AG20443 (cell line): ENCODE measurements at places on chromosomes 5 and 9.

GRCh38 chr9:69081261-69081660, 45.7 kb downstream of the FXN start:
- no peak for DNase-seq

- no peak for DNase-seq
Measured at GRCh38 chr5:63794296-63794695, 167.9 kb downstream of the HTR1A start.

GRCh38 chr9:114919611-114920010, 10.8 kb downstream of the TNFSF8 start:
- no peak for DNase-seq

DNA sequence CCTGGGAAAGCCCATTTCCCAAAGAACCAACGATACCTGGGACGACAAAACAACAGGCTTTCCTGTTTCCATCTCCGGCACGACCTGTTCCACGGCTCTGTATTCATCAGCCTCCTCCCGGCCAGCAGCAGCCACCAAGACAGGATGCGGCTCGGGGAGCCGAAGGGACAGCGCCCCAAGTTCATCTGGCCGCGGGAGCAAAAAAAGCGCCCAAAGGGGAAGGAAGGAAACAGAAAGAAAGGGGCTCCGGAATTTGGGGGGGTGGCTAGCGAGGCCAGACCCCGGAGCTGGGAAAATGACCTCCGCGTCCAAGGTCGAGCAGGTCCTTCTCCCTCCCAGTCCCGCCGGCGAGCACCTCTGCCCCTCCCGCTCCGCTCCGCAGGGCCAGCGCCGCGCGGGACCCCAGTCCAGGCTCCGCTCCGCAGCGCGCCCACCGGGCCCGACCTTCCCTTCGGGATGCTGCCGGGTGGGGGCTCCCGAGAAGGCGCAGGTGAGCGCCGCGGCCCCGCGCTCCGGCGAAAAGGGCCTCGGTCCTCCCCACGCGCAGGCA, 608 bp downstream of the ELOVL7 start:
- peak; percentile 35 for DNase-seq

GRCh38 chr5:53253421-53253871, 143.9 kb upstream of the MOCS2 start:
- peak; percentile 29 for DNase-seq

DNA sequence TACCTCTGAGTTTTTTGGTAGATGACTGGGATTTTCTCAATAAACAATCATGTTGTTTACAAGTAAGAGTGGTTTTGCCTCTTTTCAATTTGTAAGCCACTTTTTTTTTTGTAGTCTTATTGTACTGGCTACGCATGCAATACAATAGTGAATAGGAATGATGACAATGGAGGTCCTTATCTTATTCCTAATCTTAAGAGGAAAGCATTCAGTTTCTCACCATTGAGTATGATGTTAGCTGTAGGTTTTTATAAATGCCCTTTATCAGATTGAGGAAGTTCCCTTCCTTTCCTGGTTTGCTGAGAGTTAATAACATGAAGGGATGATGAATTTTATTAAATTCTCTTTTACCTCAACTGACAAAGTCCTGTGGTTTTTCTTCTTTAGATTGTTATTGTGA, 155.2 kb downstream of the ADAMTSL1 start:
- DNase-seq, result no peak

DNA sequence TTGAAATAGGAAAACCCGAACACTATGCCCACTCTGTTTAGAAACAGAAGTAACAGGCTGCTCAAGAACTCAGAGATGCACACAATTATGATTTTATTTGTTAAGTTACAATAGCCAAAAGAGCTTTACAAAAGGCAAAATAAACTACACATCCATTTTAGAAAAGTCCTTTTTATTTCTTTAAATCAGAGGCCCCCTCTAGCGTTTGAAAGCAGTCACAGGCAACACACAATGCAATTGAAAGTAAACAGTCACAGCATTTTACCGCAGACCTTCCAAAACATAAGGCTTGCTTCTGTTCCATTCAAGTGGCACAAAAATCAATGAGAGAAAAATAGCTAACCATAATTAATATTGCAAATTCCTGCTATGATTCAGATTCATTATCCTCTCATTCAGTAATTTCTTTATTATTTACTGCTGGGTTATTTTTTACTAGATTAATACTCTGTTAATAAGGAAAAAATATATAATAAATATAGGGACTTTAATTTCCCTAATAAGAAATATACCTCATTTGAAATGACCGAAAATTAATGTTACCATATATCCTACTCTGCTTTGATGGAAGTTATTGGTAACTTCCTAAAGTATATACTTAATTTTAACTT, 78.3 kb downstream of the CEP120 start:
- DNase-seq, result peak; percentile 34

DNA sequence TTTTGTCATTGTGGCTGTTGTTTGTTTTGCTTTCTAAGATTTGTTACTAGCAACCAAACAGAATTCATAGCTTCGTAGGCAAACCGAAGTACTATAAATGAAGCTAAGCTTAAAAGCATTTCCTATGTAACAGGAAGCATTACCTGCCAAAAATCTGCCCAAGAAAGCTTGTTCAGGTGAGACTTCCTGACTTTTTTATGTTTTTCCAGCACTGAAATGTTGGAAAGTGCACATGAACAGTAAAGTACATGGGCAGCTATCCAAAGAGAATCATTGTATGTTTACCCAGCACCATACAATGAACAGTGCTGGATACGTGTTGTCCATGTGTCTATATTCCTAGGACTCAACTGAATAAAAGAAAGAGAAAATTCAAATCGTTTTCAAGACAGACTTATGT, 247.1 kb downstream of the NFIB start:
- DNase-seq, result no peak

DNA sequence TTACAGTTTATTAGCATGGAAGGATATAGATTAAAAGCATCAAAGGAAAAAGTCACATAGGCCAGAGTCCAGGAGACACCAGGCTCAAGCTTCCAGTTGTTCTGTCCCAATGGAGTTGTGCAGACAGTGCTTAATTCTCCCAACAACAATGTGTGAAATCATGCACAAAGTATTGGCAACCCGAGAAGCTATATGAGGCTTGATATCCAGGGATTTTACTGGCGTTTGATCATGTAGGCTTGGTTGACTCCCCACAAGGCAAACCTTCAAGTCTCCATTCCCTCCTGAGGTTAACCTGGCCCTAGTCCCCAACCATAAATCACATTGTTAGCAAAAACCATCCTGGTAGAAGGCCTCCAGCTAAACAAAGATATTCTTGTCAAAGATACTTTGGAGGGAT, 141.5 kb downstream of the ADAMTS19 start:
- no peak for DNase-seq

DNA sequence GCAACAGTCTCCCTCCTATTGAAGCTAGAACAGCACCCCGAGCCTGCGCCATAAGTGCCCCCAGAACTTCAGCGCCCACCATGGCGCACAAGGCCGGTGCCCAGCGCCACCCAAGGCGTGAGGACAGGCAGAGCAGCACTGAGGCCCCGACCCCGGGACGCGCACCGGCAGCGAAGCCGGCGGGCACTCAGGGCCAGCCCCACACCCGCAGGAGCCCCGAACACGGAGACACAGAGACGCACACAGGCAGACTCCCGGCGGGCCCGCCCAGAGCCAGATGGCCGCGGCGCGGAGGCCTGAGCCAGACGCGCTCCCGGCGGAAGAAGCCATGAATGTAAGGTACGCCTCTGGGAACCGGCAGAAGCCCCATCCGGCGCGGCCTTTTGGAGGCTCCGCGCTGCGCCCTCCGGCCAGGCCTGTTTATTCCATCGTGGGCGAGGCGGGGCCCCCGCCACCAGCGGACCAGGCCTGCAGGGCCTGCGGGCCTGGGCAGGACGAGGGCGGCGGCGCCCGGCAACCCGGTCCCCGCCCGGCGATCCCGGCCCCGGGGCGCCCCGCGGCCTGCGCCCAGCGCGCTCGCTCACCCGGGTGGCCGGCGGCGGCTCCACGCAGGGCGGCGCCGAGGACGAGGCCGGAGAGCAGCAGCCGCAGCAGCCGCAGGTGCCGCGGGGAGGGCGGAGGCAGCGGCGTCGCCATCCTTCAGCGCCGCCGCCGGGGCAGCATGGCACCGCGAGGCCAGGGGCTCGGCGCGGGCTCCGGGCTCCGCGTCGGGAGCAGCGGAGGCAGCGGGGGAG, 486 bp downstream of the NPDC1 start:
- DNase-seq, result peak; percentile 77

- DNase-seq, result no peak
Measured at GRCh38 chr5:3092664-3093063, 341.2 kb upstream of the IRX2 start.

- DNase-seq, result no peak
Measured at GRCh38 chr5:100992354-100992753, 89.3 kb upstream of the ST8SIA4 start.
